ENCODE measurements at places on chromosomes 7 and 10. TPM values are rescaled to one million over a fixed set of nuclear protein-coding genes. Genes with fewer than 3 reads are reported as not detected.

DNA sequence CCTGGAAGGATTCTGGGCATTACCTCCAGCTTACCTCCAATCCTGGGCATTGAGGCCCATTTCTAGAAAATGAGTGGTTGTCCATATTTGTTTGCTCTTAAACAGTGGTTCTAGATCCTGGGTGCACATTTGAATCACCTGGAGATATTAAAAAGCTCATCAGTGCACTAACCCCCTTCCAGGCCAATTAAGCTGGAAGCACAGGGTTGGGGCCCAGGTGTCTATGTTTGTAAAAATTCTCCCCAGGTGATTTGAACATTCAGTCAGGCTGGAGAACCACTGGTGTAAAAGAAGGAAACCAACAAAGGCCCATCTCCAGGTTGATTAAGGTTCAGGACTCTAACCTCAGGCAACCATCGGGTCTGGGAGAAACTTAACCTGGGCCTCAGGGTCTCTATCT lies 102.6 kb upstream of the NANOS1 start:
- no peak for DNase-seq
- H3K27ac ChIP-seq = no peak overlapping the region
- H3K27me3 ChIP-seq = peaks cover 1% of the 10 kb centered on the region
- no peak overlapping the region for H3K4me3 ChIP-seq
- no peaks in the 10 kb centered on the region for H3K4me1 ChIP-seq

Gene TRIM50
- not detected for total RNA-seq

DNA sequence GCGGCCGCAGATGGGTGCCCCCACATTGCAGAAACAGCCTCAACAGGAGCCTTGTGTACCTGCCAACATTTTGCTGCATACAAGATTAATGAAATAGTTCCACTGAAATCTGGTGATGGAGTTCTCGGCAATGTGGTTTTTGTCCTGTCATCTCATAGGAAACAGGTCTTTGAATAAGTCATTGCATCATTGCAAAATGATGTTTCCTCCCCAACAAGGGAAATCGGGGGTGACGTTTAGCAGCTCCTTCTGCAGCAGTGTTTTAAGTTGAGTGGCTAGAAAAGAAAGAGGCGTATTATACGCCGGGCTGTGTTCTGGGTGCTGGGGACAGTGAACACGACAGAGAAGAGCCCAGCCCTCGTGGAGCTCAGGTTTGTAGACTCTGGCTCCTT lies 177.0 kb downstream of the PRKAG2 start:
- no peak overlapping the region for H3K4me3 ChIP-seq
- no peaks in the 10 kb centered on the region for H3K36me3 ChIP-seq
- H3K27me3 ChIP-seq = peaks cover 9% of the 10 kb centered on the region

GRCh38 chr10:103936022-103936421 lies 18.0 kb upstream of the STN1 start:
- no peaks in the 10 kb centered on the region for H3K4me1 ChIP-seq
- DNase-seq = no peak
- no peaks in the 10 kb centered on the region for H3K36me3 ChIP-seq
- H3K27ac ChIP-seq = no peak overlapping the region
- no peaks in the 10 kb centered on the region for H3K27me3 ChIP-seq
- H3K4me3 ChIP-seq = no peak overlapping the region

DNA sequence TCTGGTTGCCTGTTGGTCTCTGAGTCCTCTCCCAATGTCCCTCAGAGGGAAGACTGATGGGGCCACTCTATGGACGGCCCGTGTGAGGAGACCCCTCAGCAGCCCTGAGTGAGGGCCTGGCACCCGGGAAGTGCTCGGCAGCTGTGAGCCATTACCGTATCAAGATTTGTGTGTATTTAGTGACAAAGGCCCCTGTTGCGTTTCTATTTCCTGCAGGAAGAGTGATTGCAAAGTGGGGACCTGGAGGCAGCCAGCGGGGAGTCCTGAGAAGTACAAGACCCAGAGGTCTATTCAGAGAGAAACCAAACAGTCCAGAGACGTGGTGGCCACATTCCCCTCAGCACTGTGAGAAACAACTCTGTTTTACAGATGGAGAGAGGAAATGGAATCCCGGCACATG lies 51.1 kb upstream of the CHST15 start:
- H3K27me3 ChIP-seq = no peaks in the 10 kb centered on the region
- no peak for DNase-seq
- H3K4me1 ChIP-seq = peaks cover 15% of the 10 kb centered on the region
- peaks cover 2% of the 10 kb centered on the region for H3K36me3 ChIP-seq
- H3K4me3 ChIP-seq = no peak overlapping the region

DNA sequence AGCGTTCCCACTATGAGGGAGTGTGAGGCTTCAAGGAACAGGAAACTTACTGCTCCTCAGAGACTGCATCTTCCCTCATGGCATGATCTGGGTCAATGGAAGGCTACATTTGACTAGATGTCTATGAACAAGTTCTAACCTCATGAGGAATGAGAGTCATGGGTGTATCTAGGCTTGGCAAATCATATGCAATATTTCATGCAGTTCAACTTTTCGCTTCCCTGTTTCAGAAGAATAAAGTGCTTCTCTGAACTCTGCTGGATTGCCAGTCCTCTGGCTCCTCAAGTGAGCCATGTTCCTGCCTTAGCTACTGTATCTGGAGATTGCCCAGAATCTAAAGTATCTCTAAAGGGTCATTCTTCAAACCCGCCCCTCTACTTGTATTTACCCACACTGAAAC lies 54.3 kb upstream of the SEMA3A start:
- no peak overlapping the region for H3K4me3 ChIP-seq
- H3K27me3 ChIP-seq = no peaks in the 10 kb centered on the region
- H3K27ac ChIP-seq = no peak overlapping the region
